ENCODE measurements at places on chromosomes 7 and 10. TPM values are rescaled to one million over a fixed set of nuclear protein-coding genes. Genes with fewer than 3 reads are reported as not detected.

- no peak for DNase-seq
Measured at GRCh38 chr7:148670807-148671206, 27.9 kb upstream of the CUL1 start.

DNA sequence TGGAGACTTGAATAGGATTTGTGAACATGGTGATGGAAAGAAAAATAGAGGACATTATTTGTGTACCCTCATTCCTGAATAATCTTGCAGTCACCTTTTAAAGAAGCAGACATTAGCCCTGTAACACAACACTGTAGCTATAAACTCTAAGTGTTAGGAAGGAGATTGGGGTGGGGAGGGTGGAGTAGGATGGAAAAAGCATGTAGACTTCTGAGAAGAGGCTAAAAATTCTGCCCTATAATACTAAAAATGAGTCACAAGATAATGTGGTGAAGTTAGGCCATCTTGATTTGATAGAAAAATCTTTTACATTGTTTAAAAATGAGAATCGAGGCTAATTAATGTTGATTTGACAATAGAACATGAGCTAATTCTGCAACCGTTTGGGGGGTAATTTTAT, 128.8 kb downstream of the LCOR start:
- peak; percentile 19 for DNase-seq

DNA sequence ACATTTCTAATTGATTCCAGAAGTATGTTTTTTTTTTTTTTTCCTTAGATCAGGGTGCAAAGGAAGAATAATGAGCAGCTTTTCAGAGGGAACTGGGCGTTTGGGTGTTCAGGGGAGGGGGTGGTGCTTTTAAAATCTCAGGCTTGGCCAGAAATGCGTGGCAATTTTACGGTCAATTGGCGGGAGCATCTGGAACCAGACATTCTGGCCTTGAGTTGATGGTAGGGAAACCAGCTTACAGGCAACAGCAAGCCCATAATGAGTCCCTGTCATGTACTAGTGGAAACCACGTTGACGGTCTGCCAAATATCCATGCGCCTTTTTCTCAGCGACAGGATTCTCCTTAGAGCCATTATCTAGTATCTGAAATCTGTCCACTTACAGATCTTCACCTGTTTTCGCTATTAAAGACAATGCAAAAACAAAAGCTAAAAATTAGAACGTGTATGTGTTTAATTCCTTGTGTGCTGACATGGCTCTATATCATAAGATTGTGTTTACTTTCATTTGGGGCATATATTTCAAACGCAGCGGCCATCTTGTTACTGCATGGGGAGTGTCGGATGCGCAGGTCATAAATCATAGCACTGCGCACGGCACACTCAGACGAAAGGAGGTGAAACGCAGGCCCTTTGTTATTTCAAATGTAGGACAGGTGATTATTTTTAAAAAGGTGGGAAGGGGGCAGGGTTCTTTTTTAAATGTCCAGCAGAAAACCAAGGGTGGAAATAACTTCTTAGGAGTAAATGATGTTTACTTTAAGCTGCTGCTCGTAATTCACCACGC, 209.2 kb downstream of the AGMO start:
- no peak for DNase-seq

DNA sequence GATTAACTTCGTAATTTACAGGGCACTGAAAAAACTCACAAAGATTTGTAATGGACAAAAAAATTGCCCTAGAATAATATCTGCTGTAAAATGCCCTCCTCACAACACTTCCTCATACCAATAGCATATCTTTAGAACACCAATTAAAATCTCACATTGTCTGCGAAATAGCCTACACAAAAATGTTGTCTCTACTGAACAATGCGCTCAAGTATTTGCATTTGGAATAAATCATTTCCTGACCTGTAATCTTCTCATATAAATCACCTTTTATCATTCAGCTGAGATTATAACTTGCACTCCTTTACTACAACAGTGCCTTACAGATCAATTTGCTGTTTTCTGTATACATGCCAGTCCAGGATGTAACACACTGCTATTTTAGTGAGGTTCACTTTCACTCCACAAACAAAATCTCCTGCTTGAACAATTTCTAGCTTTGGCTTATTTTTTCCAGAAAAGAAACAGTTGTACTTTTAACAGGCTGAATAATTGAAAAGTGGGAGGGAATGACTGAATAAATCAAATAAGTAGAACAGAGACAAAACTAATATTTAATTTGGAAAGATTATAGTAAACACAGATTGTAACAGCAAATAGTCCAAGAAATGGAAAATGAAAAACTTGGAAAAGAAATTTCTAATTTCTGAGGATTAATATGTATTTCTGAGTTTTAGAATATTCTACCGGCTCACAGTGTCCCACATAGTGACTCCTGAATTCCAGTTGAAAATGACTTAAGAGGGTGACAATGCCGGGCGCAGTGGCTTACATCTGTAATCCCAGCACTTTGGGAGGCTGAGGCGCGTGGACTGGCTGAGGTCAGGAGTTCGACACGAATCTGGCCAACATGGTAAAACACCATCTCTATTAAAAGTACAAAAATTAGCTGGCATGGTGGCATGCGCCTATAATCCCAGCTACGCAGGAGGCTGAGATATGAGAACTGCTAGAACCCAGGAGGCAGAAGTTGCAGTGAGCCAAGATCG, 30.6 kb downstream of the JMJD1C start:
- DNase-seq: peak; percentile 10

DNA sequence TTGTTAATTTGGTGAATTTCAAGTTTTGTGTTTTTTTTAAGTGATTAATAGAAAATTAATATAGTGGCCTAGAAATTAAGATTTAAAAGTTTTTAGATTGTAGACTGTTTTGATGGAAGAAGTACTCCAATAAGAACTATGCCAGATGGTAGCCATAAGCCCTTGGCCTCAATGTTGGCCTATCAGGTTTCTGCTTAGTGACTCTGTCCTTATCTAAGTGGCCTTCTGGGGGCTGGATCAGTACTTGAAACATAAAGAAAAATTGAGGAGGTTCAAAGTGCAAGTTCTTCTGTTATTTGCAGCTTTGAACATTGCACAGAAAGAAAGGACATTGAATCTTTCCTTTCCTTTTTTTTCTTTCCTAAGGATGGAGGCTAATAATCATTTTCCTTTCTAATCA, 9.9 kb downstream of the CCDC126 start:
- DNase-seq: no peak

GRCh38 chr10:106615081-106615480, 549.4 kb downstream of the SORCS1 start:
- DNase-seq: peak; percentile 59

DNA sequence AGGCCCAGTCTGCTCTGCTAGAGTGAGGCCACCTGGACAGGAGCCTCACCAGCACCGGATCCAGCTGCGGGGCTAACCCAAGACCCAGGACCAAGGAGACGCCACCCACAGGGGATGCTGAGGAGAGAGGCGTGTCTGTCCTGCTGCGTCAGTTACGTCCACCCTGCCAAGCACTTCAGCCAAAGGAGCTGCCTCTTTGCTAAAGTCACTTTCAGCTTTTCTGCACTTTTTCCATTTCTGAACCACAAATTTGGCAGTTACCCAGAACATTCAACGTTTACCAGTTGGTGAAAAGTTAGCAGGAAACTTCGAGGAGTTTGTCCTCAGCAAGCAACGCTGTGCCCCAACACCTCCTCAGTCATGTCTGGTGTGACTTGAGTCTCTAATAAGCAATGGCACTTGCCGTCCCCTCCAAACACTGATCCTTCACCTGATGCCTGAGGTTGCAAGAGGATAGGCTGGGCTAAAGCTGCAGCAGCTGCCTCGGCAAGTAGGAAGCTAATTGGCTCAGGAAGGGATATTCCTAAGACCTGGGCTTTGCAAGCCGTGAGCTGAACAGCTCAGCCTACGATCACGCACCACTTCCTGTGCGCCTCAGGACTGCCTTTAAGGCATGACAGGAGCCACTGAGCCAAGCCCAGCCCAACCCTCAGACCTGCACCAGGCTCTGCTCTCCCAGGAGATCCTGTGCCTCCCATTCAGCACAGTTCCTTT, 40.1 kb downstream of the KCNH2 start:
- peak; percentile 55 for DNase-seq

DNA sequence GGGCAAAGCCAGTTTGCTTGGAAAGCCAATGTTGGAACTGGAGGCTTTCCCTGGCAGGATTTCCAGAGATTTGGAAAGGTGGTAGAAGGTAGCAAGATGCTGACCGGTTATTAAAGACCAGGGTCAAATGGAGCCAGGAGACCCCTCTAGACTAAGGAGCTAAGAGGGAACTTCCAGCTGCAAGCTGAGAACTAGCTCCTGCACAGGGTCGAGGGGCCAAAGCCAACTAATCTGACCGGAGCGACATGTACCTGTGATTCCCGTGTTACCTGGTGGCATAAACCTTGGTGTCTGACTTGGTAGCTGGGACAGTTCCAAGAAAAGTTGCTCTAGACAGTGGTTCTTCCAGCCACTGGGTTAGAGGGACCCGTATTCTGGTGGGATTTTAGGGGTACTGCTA, 41.8 kb downstream of the SPDYE5 start:
- DNase-seq: no peak

GRCh38 chr7:128108129-128108528, 76.9 kb upstream of the LRRC4 start:
- DNase-seq: no peak

- peak; percentile 53 for DNase-seq
Measured at GRCh38 chr10:124632064-124632531, 112.1 kb downstream of the FAM53B start.

DNA sequence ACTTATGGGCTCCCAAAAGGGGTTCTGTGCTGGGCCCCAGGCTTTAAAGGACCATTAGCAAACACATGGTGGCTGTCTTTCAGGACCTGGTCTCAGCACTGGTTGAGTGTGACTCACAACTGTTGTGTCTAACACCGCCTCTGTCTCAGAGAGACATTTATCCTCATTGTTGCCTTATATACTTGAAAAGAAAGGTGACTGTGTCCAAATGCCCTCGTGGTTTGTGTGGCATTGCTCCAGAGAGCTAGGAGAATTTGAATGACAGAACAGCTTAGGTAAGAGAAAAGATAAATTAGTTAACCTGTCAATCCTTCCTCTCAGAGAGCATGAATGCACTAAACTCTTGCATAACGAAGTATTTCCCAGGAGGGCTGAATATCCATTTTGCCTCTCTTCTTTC, 14.5 kb upstream of the FAM13C start:
- DNase-seq: no peak

- peak; percentile 93 for DNase-seq
Measured at GRCh38 chr7:128833148-128833945, 3.1 kb downstream of the FLNC start.

DNA sequence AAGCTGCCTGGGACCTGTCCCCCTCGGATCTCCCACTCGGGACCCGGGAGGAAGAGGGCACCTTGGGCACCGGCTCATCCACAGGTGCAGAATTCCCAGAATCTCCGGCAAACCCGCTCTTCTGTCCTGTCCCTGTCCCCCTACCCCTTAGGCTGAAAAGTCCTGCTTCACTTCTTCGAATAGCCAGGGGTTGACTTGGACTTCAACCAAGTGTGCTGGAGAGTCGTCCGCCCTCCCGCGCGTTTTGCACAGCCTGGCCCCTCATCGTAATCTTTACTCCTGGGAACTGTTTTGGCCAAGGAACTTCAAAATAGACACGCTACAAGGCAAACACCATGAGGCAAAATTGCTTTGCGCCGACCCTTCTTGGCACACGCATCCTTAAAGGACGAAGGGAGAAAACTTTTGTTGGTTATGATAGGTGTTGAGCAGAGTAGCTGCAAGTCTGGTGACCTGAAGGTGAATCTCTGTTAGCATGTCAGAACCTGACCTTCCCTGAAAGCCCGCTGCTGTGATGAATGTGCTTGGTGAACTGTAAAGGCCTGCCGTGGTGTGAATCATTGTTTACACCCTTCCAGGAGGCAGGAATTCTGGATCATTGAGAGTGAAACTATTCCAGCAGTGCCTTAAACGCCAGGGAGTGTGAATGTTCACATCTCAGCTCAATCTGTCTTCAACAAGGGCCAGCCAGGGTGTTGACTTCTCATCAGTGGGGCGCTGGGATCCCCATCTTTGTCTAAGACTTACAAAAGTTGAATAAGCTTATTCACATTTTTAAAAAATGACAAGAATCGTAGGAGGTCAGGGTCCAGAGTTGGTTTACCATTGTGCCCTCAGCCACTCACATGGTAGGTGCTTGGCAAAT, 589 bp upstream of the RAPGEF5 start:
- peak; percentile 69 for DNase-seq

GRCh38 chr7:7122033-7122478, 60.3 kb upstream of the C1GALT1 start:
- peak; percentile 14 for DNase-seq

DNA sequence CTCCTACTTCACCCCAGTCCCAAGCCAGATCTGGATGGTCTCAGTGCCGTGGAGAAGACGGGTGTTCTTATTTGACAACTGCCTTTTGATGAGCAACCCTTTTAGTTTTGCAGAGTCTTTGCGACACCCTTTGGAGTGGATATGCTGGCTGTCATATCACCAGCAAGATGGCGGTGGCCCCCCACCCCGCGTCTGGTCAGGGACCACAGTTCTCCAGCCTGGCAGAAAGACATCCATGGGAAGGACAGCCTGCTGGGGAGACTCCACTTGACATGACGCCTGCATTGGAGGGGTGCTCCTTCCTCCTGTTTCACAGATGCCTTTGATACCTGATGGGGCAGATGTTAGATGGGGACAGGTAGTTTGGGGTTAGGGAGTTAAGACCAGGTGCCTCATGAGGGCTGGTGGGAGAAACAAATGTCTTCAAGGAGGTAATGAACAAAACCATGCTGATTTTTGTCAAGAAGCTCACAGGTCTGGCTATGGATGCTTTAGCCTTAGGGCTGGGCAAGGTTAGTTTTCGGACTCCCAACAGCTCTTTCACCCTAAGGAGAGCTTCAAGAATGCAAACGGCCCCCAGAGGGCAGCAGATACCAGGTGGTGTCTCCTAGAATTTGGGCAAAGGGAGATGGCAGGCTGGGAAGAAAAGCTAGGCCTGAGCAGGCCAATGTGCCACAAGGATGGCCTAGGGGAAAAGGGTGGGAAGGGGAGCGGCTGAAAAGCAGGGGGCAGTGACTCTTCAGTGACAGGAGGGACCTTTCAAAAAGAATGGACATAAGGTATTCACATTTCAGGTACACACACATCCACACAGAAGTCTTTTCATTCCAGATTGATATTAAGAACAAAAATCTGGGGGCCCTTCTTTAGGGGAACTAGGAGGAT, 95.2 kb downstream of the CLEC2L start:
- peak; percentile 13 for DNase-seq

DNA sequence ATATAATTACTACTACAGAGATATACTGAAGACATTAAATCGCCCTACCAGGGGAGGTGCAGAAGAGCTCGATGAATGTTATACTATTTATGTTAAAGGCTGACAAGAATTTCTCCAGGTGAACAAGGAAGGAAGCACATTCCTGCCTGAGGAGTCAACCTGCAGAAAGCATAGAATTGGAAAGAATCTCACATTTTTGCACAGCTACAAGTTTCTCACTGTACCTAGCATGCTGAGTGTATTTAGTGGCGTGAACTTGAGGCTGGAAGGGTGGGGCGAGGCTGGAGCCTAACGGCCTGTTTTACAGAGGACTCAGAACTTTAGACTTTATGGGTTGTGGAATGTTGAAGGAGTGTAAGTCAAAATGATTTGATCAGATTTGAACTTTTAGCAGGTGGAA, 373.6 kb upstream of the LRGUK start:
- no peak for DNase-seq

- DNase-seq: peak; percentile 47
Measured at GRCh38 chr10:42866115-42866995, 83.8 kb downstream of the BMS1 start.

- DNase-seq: no peak
Measured at GRCh38 chr7:159023206-159023605, 121.5 kb downstream of the VIPR2 start.

The ZNF511 gene
- 23.8 TPM for total RNA-seq

The MUC3A gene
- total RNA-seq: 0.61 TPM

The TSPAN12 gene
- total RNA-seq: 9.8 TPM

The DDX50 gene
- total RNA-seq: 34.2 TPM

The UNCX gene
- not detected for total RNA-seq

The SLC18A3 gene
- 4.6 TPM for total RNA-seq

The ETV1 gene
- 12.5 TPM for total RNA-seq

The FFAR4 gene
- total RNA-seq: not detected

Data from astrocyte (in vitro differentiated cells and primary cell).